WTC11 (cell line): ENCODE measurements at places on chromosomes 2 and 18.
A peak's percentile ranks its signal among the peaks of the same experiment; 100 is the strongest.

DNA sequence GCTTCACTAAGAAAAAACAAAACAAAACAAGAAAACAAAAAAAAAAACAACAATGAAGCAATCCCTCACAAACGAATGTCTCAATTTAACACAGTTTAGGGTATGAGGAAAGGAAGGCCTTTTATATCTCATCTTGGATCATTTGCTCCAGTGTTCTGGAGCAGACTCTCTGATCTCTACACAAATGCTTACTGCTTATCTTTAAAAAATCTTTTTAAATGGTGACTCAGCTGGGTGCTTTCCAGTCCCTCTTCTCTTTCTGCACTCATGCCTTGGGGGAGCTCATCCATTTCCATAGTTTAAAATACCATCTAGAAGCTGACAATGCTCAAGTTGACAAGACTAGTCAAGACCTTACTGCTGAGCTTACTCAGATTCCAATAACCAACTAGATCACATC, 56.2 kb downstream of the ETAA1 start:
- DNase-seq = no peak

GRCh38 chr2:64643838-64644457, 9.8 kb downstream of the SERTAD2 start:
- no peak for DNase-seq

DNA sequence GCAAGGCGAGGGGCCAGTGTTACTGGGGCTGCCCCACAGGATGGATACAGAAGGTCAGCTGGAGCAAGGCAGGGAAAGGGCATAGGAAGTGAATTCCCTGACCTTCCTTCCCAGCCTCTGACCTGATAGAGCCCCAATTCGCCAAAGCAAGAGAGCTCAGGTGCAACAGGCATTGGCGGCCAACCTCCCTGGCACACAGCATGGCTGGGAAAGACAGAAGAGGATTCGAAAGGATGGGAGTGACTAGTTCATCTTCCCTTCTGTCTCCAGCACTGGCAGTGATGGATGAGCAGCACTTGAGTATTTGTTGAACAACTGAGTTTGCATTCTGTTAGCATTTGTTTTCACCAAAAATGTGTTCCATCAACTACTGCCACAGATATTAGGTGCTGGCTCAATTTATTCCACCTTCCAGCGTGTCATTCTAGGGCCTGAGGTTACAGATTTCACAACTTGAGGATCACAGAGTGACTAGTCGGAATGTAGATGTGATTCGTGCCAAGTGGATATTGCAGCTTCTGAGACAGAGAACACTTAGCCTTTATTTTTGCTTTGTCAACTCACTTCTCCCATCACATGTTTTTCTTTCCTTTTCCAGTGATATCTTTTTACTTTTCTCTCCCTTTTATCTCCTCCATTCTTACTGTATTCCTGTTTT, 6.2 kb downstream of the COPS8 start:
- DNase-seq = no peak

GRCh38 chr2:601387-601698, 75.9 kb downstream of the TMEM18 start:
- no peak for DNase-seq

- no peak for DNase-seq
These were observed 79.3 kb downstream of the CLHC1 start for GRCh38 chr2:55152475-55153412.

DNA sequence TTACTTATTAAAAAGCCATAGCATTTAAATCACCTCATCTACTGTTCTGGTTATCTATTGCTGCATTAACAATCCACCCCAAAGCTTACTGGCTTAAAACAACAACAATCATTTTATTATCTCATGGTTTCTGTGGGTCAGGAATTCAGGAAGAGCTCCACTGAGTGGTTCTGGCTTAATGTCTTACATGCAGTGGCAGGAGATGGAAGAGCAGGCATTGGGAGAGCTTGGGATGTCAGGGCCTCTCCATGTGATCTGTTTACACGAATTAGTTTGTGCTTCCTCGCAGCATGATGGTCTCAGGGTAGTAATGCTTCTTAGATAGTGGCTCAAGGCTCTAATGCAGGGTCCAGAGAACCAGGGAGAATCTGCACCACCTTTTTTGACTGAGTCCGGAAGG, 14.4 kb upstream of the REL start:
- DNase-seq = no peak

- DNase-seq = peak; percentile 14
These were observed 62.1 kb upstream of the MAPRE2 start for GRCh38 chr18:34978953-34979608.

DNA sequence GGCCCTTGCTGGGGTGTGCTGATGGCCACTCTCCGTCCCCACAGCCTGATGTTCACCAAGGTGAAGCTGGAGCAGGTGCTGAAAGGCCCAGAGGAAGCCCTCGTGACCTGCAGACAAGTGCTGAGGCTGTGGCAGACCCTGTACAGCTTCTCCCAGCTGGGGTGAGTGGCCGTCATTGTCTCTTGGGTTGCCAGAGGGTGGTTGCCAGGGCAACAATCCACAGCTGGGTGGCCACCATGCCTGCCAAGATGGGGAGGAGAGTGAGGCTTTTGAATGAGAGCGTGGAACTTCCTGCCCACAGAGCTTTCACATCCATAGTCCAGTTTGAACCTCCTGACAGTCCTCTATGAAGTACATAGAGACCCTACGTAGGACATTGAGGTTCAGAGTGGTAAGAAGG, 108.8 kb downstream of the STPG4 start:
- no peak for DNase-seq

- no peak for DNase-seq
These were observed 956.3 kb downstream of the SLC4A3 start for GRCh38 chr2:220583725-220584124.
